Lung (tissue), 17 donors: ENCODE measurements at places on chromosomes 5 and 9. TPM values are rescaled to one million over a fixed set of nuclear protein-coding genes. Genes with fewer than 3 reads are reported as not detected.

Gene LRRC70
- polyA plus RNA-seq: 7.4 TPM

Gene SLC36A3
- not detected for polyA plus RNA-seq

Gene SMIM33
- not detected for polyA plus RNA-seq

Gene ANKDD1B
- polyA plus RNA-seq: 3.8 TPM

Gene ZNF883
- 0.26 TPM for polyA plus RNA-seq

Gene EPB41L4B
- polyA plus RNA-seq: 6.0 TPM

Gene C5orf58
- polyA plus RNA-seq: not detected

Gene ADAMTS12
- polyA plus RNA-seq: 1.3 TPM

Gene MYOZ3
- polyA plus RNA-seq: 0.40 TPM

Gene NAIF1
- polyA plus RNA-seq: 8.2 TPM

Gene AFAP1L1
- 13.3 TPM for polyA plus RNA-seq
